Muscle of back (tissue), 13 donors: ENCODE measurements at places on chromosomes 16 and 17.

DNA sequence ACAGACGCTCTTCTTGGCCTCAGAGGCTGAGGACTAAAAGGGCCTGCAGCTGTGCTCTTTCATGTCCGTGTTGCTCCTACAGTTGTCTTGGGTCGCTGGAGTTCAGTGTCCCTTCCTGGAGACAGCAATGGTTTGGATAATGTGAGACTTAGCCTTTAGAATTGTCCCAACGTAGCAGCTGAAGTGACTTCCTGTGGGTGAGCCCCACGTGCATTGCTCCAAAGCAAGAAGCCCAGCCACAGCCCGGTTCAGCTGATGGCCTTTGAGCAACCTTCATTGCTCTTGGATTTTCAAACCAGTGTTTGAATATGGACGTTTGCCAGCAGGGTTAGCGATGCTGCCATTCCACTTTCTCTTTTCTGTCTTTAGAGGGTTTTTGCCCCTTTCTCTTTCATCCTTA, 19.7 kb downstream of the TMEM11 start:
- peak; percentile 48 for DNase-seq

DNA sequence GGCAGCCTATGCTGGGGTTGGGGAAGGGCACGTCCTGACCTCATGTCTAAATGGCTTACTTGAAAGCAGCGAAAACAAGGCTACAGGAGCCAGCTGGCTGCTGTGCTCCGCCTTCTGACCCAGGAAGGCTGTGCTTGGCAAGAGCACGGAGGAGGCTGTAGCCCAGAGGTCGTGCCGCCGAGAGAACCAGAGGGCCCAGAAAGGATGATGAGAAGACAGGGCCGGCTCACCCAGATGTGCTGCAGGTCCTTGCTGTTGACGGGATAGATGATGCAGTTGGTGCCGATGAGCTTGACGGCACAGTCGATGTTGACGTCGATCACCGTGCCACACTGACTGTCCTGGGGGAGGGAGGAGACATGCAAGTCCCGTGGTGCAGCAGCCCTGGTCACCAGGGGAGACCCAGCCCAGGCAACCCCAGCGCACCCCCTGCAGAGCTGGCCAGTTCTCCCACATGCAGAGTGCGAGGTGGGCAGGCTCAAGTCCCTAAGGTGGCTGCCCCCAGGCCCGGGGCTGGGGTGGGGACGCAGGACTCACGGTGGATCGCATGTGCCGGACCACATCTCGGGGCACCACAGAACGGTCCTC, 20.7 kb downstream of the SPHK1 start:
- no peak for DNase-seq

GRCh38 chr17:43753493-43754129, 5.0 kb downstream of the SOST start:
- no peak for DNase-seq

DNA sequence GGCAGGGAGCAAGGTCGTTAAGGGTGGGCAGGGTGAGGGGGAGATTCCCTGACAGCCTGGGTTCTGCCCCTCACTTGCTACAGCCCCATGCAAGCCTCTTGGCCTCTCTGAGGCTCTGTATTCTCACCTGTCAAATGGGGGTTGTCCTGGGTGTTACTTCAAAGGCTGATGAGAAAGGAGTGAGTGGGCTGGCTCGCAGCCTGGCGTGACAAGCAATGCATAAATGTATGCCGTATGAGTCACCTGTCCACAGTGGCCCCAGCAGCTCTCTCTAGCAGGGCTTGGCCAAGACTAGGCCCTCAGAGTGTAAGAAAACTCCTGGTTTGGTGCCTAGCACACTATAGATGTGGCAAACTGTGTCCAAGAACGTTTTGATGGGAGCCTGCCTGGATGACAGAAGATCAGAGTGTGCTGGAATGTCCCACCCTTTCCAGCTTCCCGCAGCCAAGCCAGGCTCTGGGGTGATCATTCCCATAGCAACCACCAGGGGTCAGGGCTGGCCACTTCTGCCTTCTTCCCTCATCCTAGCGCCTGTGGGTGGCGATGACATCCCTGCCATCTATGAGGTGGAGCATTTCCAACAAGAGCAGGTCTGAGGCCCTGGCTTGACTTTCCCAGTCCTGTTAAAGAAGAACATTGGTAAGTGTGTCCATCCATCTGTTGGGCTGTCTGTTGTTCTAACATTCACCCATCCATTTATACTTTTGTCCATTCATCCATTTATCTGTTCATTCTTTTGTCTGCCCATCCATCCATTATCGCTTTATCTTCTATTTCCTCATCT, 37.2 kb upstream of the ADGRG1 start:
- DNase-seq = peak; percentile 55

- no peak for DNase-seq
These were observed 19.9 kb upstream of the OSGIN1 start for GRCh38 chr16:83932955-83933673.

DNA sequence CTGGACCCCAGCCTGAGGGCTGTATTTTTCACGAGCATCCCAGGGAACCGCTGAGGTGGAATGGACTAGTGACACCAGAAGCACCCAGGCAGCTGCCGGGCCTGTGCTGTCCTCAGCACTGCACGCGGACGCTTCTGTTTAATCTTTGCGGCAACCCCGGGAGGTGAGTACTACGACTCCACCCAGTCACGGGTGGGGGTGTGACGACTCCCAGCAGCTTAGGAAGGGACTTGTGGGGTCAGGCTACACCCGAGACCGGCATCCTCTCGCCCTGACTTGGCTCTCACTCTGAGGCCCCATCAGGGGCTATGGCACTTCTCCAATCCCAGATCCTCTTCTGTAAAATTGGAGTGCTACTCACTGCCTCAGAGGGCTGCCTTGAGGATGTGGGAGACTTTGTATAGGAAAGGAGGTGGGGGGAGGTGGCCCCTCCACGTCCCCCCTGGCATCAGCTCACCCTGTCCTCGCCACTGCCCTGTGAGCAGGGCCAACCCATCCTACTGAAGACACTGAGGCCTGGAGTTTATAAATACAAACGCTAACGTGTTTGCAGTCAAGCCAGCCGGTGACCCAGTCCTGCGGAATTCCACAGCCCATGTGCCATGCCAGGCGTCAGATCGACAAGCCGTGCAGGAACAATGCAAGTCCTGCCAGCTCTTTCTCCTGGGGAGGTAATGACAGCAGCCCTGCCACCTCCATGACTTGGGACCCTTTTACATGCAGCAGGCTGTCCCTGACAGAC, 44.4 kb downstream of the PPL start:
- DNase-seq = peak; percentile 36

DNA sequence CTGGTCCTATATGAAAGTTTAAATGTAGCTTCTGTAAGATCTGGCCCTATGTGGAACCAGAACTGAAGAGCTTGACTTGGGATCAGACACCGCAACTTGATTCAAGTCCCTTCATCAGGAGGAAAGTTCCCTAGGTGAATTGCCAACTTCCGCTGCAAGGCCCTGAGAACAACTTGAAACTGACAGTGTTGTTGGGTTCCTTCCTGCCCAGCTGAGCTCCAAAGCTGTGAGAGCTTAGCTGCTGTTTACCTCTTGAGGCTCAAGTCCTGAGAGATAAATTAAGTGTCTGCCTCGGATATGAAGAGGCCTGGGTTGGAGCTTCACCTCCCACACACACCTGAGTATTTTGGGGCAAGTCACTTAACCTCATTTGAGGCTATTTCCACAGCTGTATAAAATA, 44.7 kb downstream of the REXO5 start:
- no peak for DNase-seq

- DNase-seq = no peak
These were observed 2.4 kb downstream of the HOXB7 start for GRCh38 chr17:48608494-48608834.

- DNase-seq = no peak
These were observed 5.4 kb downstream of the HEATR3 start for GRCh38 chr16:50071075-50071671.
